ENCODE measurements at places on chromosomes 3 and 15.

GRCh38 chr3:194584866-194585265, 48.4 kb downstream of the TMEM44 start:
- no peak for DNase-seq

DNA sequence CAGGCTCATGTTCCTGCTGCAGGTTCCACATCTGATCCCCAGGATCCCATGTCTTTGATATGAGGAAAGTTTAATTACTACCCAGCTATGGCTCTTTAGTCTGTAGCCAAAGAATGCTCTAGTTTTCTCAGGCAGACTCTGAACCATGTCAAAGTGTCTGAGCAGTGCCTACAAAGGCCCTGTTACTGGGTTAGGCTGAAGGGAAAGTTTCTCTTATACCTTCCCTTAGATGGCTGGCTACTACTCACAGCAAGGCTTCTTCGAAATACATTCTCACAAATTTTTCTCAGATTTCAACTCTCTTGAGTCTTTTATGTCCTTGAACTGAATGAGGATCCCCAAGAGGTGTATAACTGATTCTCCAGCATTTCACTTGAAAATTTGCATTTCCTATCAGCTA, 102.4 kb downstream of the NR1D2 start:
- no peak for DNase-seq

DNA sequence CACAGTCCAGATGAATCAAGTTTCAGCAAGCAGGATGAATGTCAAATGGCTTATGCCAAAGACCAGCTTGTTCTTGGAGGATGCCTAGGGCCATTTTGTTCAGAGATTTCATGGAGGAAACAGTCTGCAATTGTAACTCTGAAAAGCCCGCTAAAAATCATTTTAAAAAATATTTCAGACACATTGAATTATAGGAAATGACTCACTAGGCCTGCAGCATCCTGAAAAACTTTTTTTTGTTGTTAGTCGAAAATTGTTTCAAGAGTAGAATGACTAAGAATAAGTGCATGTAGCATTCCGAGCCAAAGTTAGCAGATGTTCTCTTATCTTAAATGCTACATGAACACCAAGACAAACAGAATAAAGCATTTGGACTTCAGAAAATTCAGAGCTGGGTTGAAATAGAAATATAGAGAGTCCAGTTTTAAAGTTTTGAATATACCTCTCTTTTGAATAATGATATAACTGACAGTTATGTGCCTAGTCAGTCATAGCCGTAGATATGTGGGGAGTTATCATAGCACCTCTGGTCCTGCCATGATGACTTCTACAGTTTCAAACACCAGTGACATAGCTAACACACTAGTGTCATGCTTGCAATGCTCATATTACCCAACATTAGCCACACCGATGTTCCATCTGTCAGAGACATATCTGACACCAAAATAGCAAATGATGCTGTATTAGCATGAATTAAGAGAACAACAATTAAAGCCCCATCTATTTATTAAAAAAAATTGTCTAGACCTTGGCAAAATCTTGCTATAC, 1462.8 kb upstream of the GBE1 start:
- DNase-seq, result no peak

GRCh38 chr3:163572856-163573255, 1505.4 kb downstream of the SI start:
- DNase-seq, result no peak

GRCh38 chr3:191412759-191413158, 48.2 kb upstream of the PYDC2 start:
- no peak for DNase-seq

DNA sequence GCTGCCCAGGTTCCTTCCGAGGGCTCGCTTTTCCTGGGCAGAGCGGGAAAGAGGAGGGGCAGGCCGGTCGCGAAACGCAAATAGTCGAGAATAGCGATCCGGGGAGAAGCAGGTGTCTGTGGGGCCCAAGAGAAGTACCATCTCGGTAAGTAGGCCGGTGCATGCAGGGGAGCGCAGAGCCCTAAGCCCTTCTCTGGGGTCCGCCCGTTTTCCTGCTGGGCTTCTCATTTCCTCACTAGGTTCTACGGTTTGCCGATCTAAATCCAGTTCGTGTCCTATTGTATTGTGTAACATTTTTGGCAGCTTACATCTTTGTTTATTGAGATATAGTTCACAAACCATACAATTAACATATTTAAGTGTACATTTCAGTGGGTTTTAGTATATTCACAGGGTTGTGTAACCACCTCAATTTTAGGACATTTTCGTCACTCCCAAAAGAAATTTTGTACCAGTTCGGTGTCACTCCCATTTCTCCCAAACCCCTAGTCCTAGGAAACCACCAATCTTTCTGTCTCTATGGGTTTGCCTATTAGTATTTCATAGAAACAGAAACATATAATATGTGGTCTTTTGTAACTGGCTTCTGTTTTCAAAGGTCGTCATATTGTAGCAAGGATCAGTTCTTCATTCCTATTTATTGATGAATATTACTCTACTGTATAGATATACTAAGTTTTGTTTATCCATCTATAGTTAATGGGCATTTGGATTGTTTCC, 6.8 kb upstream of the TRIM69 start:
- DNase-seq, result no peak

- DNase-seq, result no peak
These were observed 12.2 kb downstream of the XIRP1 start for GRCh38 chr3:39180183-39180545.

- no peak for DNase-seq
These were observed 34.9 kb downstream of the CCDC33 start for GRCh38 chr15:74270854-74271520.

- DNase-seq, result no peak
These were observed 50.5 kb downstream of the HRH1 start for GRCh38 chr3:11204697-11205348.

DNA sequence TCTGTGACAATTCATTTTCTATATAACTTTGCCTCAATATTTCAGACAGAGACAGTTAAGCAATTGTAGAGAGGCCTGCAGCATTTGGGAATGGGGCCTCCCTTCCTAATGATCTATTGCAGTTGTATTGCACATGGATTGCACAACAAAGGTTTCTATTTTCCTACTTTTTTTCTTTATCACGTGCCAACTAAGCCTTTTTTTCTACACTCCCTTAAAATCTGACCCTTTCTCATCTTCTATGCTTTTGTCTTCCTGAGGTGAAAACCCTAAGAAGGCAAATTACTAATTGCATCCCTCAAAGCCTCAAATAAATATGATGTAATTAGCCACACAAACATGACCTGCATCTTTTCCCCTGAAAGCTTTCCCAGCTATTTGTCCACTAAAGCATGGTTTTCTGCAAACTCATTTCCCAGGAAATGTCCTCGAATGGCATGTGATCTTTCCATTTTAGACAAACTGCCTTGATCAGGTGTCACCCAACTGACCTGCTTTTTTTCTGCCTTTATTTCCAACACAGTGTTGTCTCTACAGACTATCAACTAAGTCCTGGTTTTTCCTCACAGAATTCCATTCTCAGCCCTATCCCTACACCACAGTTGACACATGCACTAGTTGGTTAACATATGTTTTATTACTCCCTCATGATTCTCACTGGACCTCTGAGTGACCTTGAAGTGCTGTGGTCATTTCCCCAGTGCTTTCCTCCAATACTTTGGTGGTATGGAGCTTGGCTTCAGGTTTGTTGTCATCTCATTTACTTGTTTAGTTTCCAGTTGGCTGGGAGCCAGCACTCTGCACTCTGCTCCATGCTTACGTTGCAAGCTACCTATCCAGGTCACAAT, 31.9 kb upstream of the TSC22D2 start:
- no peak for DNase-seq

GRCh38 chr3:26622621-26623418, at the start of gene LRRC3B:
Gene LRRC3B, plus strand, starts transcription at chr3:26622772. Its CDS starts 86,901 bp downstream, at chr3:26709673.
- no peak for DNase-seq

- DNase-seq, result peak; percentile 9
These were observed 68.9 kb downstream of the SMAD3 start for GRCh38 chr15:67134067-67134838.

GRCh38 chr15:46270481-46271147, 635.8 kb downstream of the SQOR start:
- DNase-seq, result no peak

- DNase-seq, result no peak
These were observed 82.3 kb downstream of the IQSEC1 start for GRCh38 chr3:12990781-12991480.

DNA sequence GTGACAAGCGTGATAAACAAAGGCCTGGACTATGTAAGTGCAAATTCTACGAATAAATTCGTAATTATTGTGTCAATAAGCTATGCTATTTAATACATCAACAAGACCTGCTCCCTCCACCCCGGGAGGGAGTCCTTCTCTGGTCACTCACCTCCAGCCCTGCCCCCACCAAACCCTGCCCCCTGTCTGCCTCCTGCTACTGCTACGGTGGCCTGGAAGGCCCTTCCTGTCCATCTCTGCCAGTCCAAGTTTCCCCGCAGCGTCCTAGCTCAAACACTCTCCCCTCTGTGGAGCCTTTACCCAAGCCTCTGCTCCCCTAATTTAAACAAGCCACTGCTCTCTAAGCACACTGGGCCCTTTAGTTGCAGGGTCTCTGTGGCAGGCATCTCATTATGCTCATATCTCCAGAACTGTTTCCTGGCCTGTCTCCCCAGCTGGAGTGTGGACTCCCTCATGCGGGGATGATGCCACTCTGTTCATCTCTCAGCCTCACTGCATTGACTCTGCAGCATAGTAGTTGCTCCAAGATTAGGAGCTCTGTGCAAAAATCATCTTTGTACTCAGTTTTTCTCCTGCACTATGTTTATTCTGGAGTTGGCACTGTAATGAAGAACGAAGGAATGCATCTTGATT, 241.2 kb downstream of the NTRK3 start:
- DNase-seq, result no peak

DNA sequence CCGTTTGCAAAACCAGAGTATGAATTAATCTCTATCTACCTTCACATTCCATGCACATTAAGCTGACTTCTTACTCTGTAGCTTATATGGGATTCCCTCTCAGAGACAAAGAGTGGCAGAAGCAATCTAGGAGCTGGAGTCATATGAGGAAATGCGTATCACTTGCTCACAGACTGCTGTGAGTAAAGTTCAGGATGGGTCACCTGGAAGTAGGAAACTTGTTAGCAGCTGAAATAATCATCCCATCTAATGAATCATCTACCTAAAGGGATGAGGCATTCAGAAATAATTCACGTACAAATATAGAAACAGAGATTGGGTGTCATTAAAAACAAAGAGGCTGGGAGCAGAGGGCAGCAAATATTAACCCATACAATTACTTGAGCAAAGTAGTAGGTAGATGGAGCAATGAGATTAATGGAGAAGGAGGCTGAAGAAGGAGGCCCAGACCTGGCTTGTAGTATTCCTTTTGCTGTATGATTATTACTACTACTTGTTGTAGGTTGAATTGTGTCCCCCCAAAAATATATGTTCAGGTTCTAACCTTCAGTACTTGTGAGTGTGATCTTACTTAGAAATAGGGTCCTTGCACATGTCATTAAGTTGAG, 866.3 kb downstream of the ROBO2 start:
- DNase-seq, result no peak

- DNase-seq, result no peak
These were observed 20.7 kb downstream of the CPNE4 start for GRCh38 chr3:132014105-132014504.

GRCh38 chr15:86871964-86872363, 792.3 kb downstream of the AGBL1 start:
- DNase-seq, result no peak

DNA sequence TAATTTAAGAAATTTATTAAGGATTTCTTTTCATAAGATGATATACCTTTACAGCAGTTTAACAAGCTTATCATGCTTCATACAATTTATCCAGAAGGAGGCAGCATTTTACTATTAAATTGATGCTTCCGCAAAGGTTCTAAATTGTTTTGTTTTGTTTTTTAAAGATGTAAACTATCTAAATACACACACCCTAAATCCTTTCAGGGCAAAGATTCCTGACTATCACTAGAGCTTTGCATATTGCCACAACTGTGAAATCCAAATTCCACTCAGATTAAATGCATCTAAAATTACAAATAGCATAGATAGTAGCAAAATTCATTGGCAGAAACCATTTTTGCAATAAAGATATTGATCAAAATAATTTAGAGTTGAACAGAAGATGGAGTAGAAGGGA, 44.5 kb upstream of the CCNL1 start:
- DNase-seq, result no peak

GRCh38 chr3:19155375-19155774, 7.1 kb downstream of the KCNH8 start:
- no peak for DNase-seq

GRCh38 chr3:62277450-62277849, 95.9 kb downstream of the FEZF2 start:
- no peak for DNase-seq

DNA sequence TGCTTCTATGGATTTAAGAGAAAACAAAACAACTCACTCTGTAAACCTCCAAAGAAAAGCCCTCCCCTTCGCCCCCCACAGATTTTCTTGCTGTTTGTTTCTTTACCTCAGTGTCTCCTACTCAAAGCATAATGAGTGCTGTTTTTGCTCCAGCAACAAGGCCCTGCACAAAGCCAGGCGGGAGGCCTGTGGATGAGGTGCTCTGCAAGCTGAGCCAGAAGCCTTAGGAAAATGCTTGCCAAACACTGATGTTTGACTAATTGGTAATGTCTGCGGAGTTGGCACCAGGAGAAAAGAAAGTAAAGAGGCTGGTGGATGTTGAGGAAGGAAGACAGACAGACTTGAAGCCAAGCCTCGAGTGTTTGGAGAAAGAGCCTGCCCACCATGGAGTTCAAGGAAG, 99.7 kb downstream of the RARB start:
- no peak for DNase-seq

DNA sequence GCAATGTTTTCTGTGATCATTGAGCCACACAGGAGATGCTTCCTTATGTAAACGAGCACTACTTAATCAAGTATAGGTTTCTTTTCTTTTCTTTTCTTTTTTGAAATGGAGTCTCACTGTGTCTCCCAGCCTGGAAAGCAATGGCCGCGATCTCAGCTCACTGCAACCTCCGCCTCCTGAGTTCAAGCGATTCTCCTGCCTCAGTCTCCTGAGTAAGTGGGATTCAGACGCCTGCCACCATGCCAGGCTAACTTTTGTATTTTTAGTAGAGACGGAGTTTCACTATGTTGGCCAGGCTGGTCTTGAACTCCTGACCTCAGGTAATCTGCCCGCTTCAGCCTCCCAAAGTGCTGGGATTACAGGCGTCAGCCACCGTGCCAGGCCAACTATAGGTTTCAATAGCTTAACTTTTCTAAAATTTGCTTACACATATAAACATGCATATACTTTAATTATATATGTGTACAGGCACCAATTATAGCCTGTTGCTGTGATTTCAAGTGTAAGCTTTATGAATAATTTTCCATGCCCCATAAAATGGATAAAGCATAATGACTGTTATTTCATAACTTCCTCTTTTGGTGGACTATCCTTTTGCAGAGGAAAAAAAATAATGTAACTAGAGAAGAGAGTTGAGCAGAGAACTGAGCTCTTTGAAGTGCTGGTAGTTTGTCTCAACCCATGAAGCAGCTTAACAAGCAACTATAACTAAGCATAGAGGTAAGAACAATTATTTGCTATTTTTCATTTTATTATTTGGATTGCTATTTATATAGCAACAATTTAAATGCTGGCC, 24.8 kb upstream of the MBNL1 start:
- DNase-seq, result no peak

DNA sequence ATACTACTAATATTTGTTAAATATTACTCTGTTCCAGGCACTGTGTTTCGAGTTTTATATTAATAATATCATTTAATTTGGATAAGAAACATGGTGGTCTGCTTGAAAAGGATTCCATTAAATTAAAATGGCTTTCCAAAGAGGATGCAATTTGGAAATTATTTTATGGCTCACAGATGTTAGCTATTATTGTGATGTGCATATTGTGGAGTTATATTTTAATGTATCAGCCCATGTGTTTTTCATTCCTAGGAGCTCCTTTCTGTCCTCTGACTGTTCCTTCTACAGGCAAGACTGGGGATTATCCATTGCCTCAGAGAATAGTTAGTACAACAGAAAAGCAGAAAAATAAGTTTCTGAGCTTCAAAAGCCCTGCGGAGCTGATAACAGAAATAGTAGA, 376.7 kb upstream of the PDZRN3 start:
- DNase-seq, result no peak
